ENCODE measurements at places on chromosomes 2 and 18.

GRCh38 chr2:85434696-85435095, 16.2 kb downstream of the SH2D6 start:
- DNase-seq: no peak

DNA sequence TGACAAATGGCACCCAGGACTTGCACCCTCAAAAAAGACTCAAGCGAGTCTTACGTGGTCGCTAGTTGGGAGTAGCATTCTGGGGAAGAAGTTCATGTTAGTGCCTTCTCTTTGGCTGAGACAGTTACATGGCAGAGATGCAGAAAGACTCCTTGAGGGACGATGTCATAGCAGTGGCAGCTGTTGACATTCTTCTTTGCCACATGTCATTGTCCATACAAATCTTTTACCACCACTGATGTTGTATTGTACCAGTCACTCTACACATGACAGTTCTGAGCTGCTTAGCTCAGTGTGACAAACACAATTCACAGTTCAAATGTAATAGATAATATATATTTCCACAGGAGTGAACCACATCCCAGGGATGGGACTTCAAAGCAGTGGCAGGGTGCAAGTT, 197.1 kb downstream of the TCF4 start:
- no peak for DNase-seq

DNA sequence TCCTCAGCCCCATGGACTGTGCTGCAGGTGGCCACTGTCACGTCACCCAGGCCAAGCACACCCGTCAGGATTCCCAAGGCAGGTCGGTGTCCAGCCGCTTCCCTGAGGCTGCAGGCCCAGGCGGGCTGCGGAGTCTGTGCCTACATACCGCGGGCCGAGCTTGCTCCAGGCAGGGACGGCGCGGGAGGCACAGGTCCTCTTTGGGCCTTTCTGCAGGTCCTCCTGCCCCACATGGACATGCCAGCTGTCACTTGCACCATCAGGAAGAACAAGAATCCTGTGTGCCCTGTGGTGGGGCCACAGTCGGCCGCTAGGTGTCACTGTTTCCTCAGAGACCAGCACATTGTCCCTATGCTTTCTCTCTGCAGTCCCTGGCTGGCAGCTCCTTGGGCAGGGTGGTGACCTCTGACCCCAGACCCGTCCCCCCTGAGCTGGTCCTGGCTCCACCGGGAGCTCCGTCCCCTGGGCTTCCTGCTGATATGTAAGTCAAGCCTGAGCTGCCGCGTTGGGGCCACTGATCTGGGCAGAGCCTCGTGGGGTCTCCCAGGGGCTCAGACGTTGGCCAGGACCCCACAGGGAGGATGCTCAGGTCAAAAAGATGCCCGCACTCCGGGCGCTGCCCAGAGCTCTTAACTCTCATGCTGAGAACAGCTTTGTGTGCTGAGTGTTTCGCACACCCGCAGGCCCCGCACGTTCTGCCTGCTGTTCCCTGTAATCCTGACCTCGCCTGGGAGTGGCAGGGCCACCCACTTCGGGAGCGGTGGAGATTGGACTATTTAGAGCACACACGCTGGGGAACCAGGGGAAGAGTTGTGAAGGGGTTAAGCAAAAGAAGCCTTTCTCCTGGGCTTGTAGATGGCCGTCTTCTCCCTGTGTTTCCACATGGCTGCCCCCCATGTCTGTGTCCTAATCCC, 17.3 kb upstream of the AGXT start:
- peak; percentile 85 for DNase-seq

- DNase-seq: no peak
These were observed 9.1 kb upstream of the TMX3 start for GRCh38 chr18:68724021-68724420.

DNA sequence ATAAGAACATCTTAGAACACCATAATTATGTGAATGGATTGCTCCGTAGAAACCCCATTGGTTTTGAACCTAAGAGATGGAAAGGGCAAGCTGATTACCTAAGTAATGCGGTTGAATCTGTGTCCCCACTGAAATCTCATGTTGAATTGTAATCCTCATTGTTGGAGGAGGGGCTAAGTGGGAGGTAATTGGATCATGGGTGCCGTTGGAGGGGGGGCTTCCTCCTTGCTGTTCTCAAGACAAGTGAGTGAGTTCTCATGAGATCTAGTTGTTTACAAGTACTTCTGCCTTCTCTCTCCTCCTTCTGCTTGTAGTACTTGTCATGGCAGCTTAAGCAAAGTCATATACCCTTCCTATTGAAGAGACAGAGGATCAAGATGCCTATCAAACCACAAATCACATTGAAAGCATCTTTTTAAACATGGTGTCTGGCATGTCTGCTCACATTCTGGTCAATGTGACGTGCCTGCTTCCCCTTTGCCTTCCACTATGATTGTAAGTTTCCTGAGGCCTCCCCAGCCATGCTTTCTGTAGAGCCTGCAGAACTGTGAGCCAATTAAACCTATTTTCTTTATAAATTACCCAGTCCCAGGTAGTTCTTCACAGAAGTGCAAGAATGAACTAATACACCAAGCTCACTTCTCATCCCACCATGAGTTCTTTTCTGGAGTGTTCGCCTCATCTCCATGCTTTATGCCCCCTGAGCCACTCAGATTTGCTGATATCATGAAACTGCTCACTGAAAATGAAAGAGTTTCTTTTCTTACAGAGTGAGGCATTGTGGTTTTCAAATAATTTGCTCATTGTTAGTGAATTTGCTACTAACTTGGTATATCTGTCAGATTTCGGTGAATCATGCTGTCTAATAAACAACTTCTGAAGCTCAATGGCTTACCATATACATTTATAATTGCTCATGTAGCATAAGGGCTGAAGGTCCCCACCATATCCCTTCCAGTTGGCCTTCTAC, 23.6 kb downstream of the KCNE4 start:
- DNase-seq: no peak
